ENCODE measurements at places on chromosomes 6 and 20.

- no peak for DNase-seq
These were observed 90.5 kb upstream of the PAX1 start for GRCh38 chr20:21614980-21615379.

GRCh38 chr20:3237958-3238615 is 903 bp downstream of the SLC4A11 start:
- DNase-seq, result no peak

DNA sequence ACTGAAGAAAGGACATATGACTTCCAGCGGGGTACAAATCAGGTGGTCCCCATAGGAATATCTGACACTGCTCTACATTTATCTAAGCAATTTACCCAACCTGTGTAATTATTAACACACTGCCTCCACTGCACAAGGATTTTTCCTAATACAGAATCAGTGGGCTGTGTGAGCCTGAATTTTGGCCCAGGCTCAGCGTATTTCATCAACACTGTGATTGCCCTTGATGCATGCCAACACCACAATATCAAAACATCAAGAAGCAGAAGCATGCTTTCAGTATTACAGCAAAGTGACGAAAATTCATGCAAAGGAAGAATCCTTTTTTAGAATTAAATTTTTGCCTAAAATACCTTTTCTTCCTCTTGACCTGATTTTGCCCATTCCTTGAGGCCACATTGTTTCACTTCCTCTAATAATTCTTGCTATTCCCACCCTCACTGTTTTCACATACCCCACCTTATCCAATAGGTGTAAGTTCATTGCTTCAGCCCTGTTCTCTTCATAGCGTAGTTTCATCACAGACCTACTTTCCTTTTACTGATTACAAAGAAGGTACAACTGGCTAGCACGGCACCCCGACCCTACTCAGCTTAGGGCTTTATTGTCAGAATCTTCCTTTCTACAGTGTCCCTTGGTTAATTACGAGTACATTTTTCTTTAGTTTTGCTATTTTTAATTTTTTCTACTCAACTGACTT is 83.7 kb upstream of the PTCHD4 start:
- DNase-seq, result no peak

GRCh38 chr6:134623401-134623800 is 305.5 kb upstream of the SGK1 start:
- no peak for DNase-seq

Measured in KG1 (cell line).